ENCODE measurements at places on chromosomes 2 and 18.
A peak's percentile ranks its signal among the peaks of the same experiment; 100 is the strongest.

GRCh38 chr18:32905651-32906050, 132.8 kb upstream of the KLHL14 start:
- DNase-seq = no peak

DNA sequence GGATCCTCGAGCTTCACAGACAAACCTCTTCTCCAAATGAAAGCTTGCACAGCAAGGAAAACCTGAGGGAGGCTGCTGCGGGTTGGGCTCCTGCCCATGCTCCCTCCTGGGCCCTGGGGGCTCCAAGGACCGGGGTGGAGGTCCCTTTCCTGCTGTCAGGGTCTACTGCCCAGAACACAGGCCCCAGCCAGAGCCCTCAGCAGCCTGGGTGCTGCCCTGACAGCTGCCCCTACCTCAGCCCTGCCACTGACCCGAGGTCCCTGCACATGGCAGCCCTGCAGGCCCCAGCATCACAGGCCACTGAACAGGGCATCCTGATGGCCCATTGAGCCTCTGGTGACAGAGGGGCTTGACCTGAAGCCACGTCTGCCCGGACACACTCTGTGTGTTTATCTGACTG, 41.0 kb downstream of the CROCC2 start:
- no peak for DNase-seq

DNA sequence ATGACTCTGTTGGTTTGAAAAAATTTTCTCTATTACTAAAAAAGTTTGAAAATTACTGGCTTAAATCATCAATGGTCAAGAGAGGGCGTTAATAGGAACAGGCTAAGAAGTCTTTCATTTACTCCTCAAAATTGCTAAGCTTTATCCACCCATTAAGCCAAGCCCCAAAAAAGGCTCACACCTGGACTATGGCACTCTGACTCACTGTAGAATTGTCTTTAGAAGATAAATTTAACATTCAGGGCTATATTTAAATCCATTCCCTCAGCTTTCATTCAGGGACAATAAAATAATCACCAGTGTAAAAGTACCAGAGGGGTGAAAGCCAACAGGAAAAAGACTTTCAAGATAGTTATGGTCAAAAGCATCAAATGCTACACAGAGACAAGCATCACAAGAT, 80.0 kb downstream of the SESTD1 start:
- DNase-seq = no peak

DNA sequence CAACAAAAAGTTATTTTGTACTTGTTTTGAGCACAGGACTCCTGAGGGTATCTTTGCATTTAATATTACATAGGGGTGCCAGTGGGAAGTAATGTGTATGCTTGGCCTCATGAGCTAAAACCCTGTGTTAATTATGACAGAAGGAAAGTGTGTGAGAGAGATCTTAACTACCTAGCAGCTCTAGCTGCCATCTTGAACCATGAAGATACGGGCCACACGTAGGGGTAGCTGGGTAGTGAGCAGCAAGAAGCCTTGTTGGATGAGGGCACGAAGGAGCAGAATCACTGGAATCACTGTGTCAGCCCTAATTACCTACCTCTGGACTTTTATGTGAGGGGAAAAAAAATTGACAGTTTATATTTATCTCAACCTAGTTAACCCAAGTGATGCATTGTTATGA, 15.4 kb upstream of the CASP10 start:
- DNase-seq = no peak

DNA sequence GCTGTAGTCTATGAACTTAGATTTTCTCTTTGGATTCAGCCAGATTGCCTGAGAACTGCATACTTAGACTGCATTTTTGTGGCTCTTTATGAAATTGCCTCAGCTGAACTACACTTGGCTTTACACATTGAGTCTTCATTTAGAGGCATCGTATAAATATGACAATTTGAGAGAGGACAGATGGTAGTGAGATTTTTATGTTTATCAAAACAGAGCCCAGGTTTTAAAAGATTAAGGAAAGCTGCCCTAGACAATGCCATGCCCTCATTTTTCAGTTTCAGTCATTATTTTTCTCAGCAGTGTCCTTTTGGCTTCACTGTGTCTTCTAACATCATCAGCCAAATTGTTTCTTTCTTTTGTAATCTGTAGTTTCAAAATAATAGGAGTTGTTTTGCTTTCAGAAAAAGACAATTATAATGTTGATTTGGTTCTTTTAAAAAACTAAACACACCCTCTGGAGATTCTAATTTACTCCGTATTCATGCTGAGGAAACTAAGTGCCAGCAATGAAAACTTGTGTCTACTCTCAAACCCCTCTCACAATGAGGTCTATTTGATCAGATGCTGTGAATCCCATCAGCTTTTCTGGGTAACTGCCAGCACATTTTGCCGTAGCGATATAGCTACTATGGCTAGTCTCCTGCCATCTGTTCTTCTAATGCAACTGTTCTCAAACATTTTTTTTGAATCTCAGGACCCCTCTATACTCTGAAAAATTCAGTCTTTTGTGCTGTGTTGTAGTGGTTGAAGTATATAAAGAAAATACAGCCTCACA, 46.2 kb downstream of the TWSG1 start:
- no peak for DNase-seq

DNA sequence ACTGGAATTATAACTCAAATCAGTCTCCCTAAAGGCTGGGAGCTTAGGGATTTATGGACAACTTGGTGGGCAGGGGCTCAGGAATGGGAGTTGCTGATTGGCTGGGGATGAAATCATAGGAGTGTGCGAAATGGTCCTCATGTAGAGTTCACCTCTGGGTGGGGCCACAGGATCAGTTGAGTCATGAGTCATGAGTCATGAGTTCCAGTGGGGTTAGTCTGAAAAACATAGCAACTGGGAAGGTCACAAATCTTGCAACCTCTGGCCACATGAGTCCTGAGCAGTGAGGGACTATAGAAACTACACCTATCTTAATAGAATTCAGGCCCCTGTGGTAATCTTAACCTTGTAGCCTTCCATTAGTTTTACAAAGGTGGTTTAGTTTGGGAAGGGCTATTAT, 383.3 kb downstream of the RBM43 start:
- DNase-seq = no peak

DNA sequence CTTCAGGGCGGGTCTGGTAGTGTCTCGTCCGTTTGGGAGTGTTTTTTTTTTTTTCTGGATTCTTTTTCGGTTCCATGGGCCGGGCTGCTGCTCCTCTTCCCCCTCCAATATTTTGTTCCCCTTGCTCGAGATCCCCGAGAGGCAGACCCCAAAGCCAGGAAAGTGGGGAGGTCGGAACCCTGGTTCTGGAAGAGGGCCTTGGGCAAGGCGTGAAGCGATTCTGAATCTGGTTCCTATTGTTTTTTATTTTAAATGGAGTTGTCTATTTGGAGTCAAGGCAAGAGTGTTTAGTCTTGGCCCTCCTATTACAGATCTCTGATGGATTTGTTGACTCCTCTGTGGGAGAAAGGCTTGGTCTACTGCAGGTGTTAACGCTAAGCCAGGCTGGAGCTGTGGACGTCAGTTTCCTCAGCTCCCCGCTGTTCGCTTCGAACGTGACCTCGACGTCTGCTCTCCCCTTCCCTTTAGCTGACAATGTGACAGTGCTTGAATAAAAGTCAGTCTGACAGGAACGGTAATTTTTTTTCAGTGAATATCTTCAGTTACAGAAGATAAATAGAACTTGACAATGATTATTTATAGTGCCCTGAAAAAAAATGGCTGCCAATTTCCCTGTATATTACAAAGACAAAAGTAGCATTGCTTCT, 683 bp upstream of the DNAJC27 start:
- peak; percentile 34 for DNase-seq

- no peak for DNase-seq
Observed at GRCh38 chr2:147882631-147883030, 37.8 kb downstream of the ACVR2A start.

DNA sequence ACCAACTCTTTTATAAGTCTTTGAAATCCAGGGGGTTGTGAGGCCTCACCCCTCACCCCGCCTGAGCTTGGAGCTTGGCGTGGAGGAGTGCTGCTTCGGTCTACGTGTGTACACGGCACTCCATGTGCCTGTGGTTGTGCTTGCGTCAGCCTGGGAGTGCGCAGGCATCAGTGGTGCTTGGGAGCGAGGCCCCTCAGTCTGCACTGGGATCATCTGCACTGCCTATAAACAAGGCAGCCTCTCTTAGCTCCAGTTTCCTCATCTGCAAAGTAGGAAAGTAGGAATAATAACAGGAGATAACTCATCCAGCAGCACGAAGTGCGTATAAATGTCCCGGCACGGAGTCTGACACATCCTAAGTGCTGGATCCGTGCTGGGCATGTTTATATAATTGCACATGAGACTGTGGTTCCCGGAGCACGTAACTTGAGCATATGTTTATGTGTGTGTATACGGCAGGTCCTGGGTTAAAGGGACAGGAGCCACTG, 1.2 kb downstream of the GYPC start:
- DNase-seq = peak; percentile 59

Measured in stimulated activated CD4-positive, alpha-beta T cell treated with anti-CD3 and anti-CD28 coated beads, Interleukin-4, amount 100 ng/mL, for 24 hours (primary cell).